ENCODE measurements at places on chromosomes 16 and 17.

DNA sequence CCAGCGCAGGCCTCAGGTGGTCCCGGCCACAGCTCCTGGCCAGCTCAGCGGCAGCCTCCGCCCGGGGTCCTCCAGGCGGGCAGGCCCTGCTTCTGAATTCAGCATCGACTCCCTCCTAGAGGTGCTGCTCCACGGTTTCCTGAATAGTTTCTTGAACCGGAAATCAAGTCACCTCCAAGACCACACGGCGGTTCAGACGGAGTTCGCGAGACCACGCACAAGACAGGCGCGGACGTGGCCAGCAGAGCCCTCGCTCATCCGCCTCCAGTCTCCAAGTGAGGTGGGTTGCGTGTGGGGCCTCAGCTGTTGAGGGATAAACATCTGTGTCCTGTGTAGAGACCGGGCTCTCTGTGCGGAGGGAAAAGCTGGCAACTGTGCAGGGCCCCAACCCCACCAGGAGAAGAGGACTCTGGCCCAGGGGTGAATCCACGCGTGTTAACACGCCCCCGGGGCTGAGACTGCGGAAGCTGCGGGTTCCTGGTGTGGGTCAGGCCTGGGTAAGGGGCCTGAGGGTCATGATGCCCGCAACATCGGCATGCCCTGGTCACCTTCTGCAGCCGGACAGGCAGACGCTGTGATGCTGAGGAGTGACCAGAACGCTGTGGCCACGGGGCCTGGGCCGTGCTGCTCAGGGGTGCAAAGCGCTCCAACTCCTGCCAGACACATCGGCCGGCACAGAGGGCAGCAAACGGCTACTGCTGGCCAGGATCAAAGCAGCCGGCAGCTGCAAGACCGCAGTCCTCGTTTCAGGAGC is 55.0 kb upstream of the METRNL start:
- no peak for DNase-seq

GRCh38 chr16:85553436-85554113 is 59.5 kb upstream of the GSE1 start:
- DNase-seq: peak; percentile 63

GRCh38 chr16:17724242-17724898 is 253.6 kb upstream of the XYLT1 start:
- DNase-seq: no peak

GRCh38 chr17:78128551-78129350 is at the start of gene TMC6:
TSS of gene TMC6 (minus strand) at chr17:78128755. CDS start at chr17:78126832, 1,923 bp downstream.
- DNase-seq: peak; percentile 85

DNA sequence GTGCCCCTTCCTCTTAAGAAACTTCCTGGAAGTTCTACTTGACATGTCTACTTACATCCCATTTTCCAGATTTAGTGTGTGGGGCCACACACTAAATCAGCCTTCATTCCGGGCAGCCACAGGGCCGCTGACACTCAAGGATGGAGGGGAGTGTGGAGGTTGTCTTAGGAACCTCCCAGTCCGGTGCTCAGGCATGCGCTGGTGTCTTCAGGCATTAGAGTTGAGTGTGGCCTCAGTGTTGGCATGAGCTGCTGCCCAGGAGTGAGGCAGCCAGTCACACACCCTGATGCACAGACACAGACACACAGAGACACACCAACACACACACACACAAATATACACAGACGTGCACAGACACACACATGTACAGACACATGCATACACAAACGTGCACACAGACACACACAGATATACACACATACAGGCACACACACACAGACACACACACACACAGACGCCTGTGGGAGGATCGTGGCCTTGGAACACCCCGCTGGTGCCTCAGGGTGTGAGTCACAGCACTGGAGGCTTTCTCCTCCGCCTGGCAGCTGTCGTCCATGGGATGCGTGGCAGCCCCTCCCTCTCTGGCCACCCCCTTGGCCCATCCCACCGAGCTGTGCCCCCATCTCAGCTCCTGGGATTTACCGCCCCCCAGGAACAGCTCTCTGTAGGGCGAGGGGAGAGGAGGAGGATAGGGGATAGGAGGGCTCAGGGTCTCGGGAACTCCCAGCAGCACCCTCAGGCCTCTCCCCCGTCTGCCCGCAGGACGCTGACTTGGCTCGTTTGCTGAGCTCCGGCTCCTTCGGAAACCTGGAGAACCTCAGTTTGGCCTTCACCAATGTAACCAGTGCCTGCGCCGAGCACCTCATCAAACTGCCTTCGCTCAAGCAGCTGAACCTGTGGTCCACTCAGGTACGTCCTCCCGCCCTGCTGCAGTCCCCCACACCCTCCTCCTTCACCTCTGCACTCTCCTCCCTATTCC is 75.6 kb upstream of the PLCG2 start:
- DNase-seq: no peak

GRCh38 chr17:77942112-77942988 is 16.2 kb upstream of the TNRC6C start:
- DNase-seq: no peak

- no peak for DNase-seq
Measured at GRCh38 chr17:72510351-72511016, 389.7 kb downstream of the SOX9 start.

DNA sequence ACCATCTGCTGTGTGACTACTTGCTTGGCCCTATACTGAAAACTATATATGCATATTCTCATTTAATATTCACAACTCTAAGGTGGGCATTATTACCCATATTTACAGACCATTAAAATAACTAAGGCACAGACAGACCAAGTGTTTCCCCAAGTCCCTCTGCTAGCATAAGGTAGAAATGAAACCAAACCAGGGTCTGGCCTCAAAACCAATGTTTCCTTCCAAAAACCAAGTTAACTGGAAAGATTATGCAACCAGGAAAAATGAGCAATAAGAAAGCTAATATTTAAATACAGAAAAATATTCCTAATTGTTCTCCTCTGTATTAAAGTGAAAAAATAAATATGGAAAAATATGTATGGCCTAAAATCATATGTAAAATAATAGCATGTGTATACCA is 50.1 kb downstream of the XPO6 start:
- no peak for DNase-seq

DNA sequence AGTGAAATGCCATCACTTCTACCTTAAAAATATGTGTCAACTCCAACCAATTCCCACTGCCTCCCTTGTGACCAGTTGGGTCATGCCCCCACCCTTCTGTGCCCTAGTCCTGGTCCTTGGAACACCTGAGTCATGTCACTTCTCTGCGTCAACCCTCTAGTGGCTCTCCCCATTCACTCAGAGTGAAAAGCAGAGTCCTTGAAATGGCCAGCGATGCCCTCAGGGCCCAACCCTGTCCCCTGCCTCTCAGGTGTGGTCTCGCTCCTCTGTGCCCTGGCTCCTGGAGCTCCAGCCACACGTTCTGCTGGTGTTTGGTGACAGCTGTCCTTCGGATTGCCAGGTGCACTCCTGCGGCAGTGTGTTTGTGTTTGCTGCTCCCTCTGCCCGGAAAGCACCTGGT is 89.2 kb downstream of the SPECC1 start:
- DNase-seq: no peak

- no peak for DNase-seq
Measured at GRCh38 chr17:67576471-67577115, 141.1 kb upstream of the NOL11 start.
